ENCODE measurements at places on chromosomes 5 and 9.

GRCh38 chr5:103259705-103260355, 1.3 kb downstream of the MACIR start:
- DNase-seq: no peak

DNA sequence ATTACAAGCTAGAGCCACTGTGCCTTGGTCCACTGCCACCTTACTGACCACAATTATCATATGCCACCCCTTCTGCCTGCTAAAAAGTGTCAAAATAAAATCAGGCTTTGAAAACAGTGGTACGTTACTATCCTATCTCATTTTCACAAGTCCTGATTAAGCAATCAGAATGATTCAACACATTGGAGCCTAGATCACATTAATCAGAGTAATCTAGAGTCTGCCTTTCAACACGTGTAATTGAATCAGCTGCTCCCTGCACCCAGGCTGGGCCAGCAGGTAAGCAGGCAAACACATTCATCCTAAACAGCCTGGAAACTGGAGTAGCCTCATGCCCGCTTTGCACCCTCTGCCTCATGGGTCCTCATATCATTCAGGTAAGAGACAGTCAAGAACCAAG, 186.2 kb downstream of the DCP2 start:
- no peak for DNase-seq

- DNase-seq: no peak
Measured at GRCh38 chr5:11719888-11720481, 184.3 kb downstream of the CTNND2 start.

GRCh38 chr5:74490814-74491213, 149.7 kb downstream of the ENC1 start:
- DNase-seq: no peak

- DNase-seq: no peak
Measured at GRCh38 chr5:125582352-125582751, 835.9 kb upstream of the ZNF608 start.

- no peak for DNase-seq
Measured at GRCh38 chr9:4170231-4170630, 129.6 kb downstream of the GLIS3 start.

GRCh38 chr5:60084226-60084625, 190.7 kb upstream of the PDE4D start:
- no peak for DNase-seq

DNA sequence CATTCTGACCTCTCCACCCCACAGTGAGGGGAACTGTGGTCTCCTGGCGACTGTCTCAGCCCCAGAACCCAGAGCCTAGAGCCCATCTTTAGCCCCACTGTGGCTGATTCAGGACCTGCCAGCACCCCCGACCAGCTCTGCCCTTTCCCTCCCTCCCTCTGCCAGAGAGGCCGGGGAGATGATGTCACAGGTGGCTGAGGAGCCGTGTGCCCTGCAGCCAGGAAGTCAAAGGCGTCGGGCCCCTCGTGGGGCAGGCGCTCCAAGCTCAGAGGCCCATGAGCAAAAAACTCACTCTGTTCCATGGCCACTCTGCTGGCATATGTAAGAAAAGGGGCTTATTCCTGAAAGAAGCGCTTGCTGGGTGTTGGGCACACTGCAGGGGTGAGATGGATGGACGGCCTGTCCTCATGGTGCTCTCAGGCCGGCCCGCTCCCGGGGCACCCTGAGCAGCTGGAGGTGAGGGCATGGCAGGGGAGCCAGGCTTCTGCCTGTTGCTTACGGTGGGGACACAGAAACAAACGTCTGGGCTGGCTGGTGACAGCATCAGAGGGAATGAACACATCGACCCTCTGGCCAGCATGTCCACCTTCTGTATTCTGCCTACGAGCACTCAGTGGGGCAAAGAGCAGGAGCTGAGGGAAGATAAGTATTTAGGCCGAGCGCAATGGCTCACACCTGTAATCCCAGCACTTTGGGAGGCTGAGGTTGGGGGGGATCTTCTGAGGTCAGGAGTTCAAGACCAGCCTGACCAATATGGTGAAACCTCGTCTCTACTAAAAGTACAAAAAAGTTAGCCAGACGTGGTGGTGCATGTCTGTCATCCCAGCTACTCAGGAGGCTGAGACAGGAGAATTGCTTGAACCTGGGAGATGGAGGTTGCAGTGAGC, 41.1 kb downstream of the LAMC3 start:
- DNase-seq: no peak

- DNase-seq: no peak
Measured at GRCh38 chr9:89254773-89255125, 56.2 kb upstream of the CKS2 start.

DNA sequence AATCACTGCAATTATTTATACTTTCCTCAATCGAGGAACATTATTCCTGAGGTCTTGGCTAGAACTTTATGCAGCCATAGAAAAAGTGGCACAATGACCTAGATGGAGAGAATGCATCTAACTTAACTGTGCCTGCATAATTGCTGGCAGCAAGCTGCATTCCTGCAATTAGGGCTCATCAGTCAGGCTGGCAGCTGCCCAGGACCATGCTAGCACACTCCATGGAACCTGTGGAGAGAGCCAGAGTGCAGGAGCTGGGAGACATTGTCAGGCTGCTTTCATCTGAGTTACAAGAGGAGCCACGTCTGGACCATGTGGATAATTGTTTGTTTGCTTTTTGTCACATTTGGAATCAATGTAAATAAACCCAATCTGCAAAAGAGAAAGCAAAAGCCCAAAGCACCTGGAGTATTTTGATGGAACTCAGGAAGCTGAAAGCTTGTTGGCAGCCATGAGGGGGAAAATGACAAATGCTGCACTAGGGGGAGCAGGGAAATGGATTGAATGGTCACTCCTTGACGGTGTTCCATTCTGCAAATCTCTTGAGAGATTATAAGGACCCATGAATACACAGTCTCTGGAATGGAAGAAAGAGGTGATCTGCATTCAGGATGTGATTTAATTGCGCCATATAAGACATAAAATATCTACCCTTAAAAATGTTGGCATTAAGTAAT, 839.9 kb downstream of the MAT2B start:
- no peak for DNase-seq

- DNase-seq: no peak
Measured at GRCh38 chr5:22889720-22890119, 36.6 kb upstream of the CDH12 start.

- no peak for DNase-seq
Measured at GRCh38 chr5:95864456-95864855, 41.9 kb upstream of the GLRX start.

- DNase-seq: no peak
Measured at GRCh38 chr9:14250794-14251153, 63.2 kb downstream of the NFIB start.

DNA sequence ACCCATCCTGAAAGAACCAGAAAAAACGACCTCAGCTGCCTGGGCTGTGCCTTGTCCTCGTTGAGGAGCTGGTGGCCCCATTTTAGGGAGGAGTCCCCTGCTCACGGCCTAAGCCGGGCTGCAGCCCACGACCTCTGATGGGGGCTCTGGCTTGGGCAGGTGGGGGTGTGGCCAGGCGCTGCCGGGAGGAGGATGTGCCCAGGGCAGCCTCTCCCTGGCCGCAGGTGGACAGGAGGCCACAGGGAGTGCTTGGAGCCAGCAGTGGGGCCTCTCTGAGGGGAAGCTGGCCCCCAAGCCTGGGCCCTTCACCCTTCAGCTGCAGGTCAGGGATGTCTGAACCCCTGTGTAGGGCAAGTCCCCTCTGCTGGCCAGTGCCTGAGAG, 2.5 kb downstream of the DIPK1B start:
- DNase-seq: no peak

DNA sequence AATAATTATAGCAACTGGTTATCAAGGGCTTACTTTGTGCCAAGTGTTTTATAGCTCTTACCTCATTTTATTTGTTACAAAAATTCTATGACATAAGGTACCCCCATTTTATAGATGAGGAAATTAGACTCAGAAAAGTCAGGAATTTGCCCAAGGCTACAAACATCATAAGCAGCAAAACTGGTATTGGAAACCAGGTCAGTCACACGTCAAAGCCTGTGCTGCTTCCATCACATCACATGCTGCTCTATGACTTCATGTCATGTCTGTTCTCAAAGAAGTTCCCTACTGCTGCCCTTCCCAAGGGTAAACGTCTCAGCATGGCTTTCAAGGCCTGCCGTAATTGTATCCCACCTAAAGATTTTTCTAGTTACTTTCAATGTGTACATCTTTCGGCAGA, 6.9 kb upstream of the KIF2A start:
- no peak for DNase-seq

DNA sequence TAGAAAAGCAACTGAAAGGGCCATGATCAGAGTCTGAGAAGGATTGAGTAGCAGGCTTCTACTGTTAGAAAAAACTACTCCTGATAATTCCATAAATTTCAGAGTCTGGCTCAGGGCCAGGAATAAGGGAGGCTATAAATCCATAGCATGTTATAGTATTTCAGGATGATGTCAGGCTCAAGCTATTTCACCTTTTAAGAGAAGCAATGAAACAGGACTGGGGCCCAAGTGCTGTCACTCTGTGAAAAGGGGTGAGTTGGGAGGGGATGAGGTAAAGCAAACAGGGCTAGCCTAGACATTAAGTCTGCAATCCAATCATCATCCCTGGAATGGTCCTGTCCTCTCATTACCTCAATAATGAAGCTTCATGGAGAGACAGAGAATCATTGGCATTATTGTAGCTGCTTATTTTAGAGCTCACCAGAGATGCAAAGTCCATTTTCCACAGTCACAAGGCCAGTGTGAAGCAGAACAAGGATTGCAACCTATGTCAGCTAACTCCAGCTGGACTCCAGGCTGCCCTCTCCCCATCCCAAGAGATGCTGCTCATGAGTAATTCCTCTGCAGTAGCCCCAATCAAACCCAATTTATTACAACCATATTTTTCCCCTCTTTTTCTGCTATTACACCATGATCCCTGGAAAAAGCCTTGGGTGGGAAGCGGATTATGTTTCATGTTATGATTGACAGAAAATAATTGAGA, 56.0 kb downstream of the PAPPA start:
- DNase-seq: no peak

DNA sequence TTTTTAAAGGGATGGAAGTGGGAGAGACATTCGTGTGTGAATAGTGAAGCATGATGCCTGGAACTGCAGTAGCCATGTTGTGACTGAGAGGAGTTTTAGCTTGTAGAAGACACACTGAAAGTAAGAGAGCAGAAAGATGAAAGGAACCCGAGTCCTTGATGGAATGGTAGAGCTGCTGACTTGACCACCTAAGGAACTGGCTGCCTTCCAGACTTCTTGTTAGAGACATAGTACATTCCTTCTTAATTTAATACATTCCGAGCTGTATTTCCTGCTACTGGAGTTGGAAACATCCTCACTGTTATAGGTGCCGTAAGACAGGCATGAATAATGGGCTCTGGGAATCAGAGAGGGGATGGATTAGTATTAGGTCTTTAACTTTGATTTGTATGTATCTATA, 7.4 kb downstream of the CER1 start:
- DNase-seq: no peak

- DNase-seq: no peak
Measured at GRCh38 chr5:140253985-140254384, 48.9 kb downstream of the PFDN1 start.

GRCh38 chr9:93869088-93869487, 86.1 kb downstream of the BARX1 start:
- no peak for DNase-seq

- no peak for DNase-seq
Measured at GRCh38 chr5:116989995-116990394, 415.4 kb upstream of the SEMA6A start.

GRCh38 chr9:115099901-115100300, 18.1 kb downstream of the TNC start:
- DNase-seq: no peak

DNA sequence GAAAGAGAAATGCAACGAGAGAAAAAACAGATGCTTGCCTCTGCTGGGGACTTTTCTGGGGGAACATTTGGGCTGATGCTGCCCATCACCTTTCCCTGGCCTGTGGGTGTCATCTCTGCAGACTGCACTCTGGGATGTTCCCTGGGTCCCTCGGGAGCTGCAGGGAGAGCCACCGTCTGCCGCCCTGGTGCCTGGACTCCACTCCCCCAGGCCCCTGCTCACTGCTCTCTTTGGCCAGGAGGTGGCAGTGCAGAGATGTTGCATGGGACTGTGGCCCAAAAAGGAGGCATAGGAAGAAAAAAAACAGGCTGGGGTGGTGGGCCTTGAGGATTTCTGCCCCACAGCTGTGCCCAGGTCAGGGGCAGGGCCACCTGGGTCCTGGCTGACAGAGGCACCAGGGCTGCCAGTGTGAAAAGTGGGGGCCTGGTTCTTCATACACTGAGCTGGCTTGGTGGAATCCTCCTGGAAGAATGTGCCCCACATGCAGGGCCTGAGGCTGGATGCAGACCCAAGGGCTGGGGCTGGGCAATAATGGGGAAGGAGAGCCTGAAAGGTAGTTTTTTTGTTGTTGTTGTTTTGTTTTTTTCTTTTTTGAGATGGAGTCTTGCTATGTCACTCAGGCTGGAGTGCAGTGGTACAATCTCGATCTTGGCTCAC, 353.6 kb downstream of the SLIT3 start:
- DNase-seq: no peak

GRCh38 chr5:148090146-148090772, 26.5 kb downstream of the SPINK5 start:
- no peak for DNase-seq

- no peak for DNase-seq
Measured at GRCh38 chr5:172051643-172052339, 45.4 kb upstream of the FBXW11 start.

- DNase-seq: no peak
Measured at GRCh38 chr9:77236693-77237092, 59.4 kb downstream of the VPS13A start.

GRCh38 chr5:54680998-54681397, 163.4 kb downstream of the SNX18 start:
- DNase-seq: no peak

- DNase-seq: no peak
Measured at GRCh38 chr9:109974143-109974917, 194.3 kb downstream of the PALM2AKAP2 start.

DNA sequence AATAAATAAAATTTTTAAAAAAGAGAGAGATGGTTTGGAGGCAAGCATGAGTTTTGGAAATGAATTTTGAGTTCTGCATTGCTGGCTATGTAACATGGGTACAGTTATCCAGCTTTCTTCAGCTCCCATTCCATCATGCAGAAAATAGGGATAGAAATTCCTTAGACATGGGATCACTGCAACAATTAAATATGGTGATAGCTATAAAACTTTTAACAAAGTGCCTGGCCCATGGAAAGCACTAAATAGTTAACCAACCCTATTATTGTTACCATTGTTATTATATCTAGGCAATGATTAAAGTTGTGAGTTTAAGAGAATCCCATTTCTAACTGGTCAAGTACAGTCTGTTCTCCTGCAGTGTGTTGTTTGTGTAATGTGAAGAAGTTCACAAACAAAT, 115.4 kb upstream of the GAS1 start:
- no peak for DNase-seq

Measured in NCI-H2029 (cell line).